Left lung (tissue), 14 donors: ENCODE measurements at places on chromosomes 7 and 10. TPM values are rescaled to one million over a fixed set of nuclear protein-coding genes. Genes with fewer than 3 reads are reported as not detected.

CLRN3 gene
- polyA plus RNA-seq, result not detected

GPR15LG gene
- polyA plus RNA-seq, result not detected

BMPR1A gene
- polyA plus RNA-seq, result 77.3 TPM

GRM3 gene
- 0.18 TPM for polyA plus RNA-seq

PLEKHS1 gene
- polyA plus RNA-seq, result 0.23 TPM

SERPINE1 gene
- 6.5 TPM for polyA plus RNA-seq

DRGX gene
- not detected for polyA plus RNA-seq

SRI gene
- 189 TPM for polyA plus RNA-seq

LIPJ gene
- 0.39 TPM for polyA plus RNA-seq

HYAL4 gene
- polyA plus RNA-seq, result 0.07 TPM

METTL27 gene
- polyA plus RNA-seq, result 2.5 TPM
